ENCODE measurements at places on chromosomes 4 and X.

GRCh38 chr4:24274381-24274941 is 309.9 kb downstream of the DHX15 start:
- DNase-seq, result no peak

DNA sequence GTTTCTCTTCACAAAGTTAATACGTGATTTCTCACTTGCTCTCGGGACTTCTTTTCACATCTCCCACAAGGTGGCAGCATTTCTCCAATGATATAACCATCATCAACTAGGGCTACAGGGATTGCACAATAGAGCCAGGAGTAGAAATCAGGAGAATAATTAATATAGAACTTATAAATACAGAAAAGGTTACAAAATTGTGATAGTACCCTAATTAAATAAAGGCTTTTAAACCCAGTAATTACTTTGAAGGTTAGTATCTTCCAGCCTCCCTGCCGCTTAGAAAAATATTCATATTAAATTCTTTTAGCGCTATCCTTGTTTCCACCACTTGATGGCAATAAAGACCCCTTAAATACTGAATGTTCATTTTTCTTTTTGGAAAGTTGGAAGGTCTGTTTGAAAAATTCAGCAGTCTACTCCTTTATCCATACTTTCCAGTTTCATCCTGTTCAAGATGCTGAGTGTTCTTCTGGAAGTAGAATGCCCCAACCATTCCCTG is 65.8 kb downstream of the RASGEF1B start:
- DNase-seq, result no peak

DNA sequence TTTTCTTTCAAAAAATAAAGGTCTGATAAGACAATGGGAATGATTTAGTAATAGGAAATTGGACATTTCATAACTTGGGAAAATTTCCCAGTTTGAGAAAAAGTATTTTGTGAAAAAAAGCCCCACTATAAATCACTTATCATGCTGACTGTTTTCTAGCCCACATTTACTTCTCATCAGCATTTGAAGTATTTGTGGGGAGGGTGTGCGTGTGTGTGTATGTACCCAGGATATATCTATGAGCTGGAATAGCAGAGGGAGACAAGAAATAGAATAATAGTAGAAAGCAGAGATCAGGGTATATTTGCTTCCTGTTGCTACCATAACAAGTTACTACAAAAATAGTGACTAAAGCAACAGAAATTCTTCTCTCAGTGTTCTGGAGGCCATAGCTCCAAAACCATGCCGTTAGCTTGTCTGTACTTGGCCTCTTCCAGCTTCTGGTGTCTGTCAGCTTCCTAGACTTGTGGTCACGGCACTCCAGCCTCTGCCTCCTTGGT is 139.8 kb downstream of the PTTG2 start:
- no peak for DNase-seq

- DNase-seq, result no peak
These were observed 120.9 kb downstream of the ANKRD50 start for GRCh38 chr4:124591637-124592036.

DNA sequence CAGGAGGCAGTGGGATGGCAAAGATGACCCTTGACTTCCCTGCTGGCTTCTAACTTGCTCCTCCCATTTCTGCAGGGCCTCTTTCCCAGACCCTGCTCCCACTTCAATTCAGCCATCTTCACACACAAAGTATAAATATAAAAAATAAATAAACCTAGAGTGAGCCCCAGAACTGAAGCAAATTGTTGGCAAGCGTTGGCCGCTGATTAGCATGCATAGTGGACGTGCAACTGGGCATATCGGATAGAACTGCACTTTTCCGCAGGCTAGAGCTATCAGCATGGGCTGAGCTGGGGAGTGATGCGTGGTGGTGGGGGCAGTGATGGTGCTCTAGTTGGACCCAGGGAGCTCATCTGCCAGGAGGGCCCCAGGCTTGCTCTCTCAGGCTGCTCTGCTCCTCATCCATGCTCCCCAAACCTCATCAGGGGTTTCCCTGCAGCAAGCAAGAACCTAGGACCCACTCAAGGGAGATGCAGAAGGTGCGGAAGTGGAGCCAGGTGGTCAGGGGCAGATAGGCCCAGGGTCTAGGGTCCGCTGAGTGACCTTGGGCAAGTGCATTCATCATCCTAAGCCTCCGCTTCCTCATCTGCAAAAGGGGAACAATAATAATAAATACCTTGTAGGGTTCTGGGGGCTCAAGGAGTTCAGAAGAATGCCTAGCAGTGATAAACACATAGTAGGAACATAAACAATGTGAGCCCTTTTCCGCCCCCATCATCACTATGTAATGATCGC is 146.8 kb upstream of the PJA1 start:
- DNase-seq, result no peak

DNA sequence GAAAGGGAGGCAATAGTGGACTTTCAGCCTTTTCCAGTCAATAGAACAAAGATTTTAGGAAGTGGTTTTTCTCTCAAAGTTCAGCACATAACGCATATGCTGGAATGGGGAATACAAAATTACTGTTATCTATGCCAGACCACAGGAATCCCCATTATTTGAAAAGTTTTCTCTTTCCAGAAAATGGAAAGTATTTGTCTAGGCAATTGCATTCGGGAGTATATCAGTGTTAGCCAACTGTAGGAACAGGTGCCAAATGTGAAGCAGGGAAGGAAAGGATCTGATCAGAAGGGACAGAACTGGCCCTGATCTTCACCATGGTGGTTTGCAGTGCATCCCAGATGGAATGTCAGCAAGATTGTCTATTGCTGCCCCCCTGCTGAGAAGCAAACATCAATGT is 213.6 kb downstream of the CPE start:
- no peak for DNase-seq

GRCh38 chrX:29872831-29873230 is 342.5 kb upstream of the MAGEB2 start:
- DNase-seq, result no peak

DNA sequence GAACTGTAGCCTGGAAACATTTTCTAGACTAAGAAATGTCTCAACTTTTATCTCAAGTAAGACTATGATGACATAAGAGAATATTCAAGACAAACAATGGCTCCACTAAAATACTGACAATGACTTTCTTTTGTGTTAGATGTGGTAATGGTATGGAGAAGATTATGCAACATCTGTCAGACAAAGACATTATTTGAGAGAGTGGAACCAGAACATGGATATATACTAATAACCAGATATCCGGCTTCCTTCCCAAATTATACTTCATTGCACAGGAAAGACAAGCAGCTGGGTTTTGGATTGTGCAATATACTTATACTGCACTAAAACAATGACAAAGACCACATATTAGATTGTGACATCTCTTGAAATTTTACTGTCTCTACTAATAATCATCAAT is 290.8 kb upstream of the GIMD1 start:
- DNase-seq, result no peak

DNA sequence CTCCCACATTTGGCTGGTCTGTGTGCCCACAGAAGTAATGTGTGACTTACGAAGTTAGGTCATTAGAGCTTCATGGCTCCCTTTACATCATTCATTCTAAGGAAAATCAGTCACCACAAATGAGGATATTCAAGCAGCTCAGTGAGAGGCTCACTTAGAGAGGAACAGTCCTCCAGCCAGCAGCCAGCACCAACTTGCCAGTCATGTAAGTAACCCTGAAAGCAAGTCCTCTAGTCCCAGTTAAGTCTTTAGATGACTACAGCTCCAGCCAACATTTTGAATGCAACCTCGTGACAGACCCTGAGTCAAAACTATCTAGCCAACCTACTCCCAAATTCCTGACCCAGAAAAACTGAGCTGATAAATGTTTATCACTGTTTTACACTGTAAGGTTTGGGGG is 71.3 kb downstream of the LRBA start:
- DNase-seq, result no peak

GRCh38 chr4:142719854-142720541 is 126.1 kb downstream of the INPP4B start:
- peak; percentile 28 for DNase-seq

DNA sequence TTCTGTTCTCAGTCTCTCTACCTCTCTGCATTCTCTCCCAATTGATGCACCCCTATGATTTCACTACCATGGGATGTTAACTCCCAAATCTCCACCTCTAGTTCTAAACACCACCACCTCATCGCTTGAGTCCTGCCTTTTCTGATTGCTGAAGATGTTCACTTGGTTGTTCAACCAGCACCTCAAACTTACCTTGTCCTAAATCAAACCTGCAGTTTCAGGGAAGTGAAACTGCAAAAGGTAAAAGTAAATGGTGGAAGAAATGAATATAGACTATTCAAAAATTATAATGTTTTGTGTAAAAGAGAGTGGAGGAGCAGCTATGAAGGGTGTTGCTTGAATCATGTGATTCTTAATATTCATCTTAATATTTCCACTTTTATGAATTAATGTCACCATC is 91.0 kb downstream of the PDE5A start:
- no peak for DNase-seq

GRCh38 chr4:83118869-83119268 is 4.3 kb upstream of the PLAC8 start:
- no peak for DNase-seq

DNA sequence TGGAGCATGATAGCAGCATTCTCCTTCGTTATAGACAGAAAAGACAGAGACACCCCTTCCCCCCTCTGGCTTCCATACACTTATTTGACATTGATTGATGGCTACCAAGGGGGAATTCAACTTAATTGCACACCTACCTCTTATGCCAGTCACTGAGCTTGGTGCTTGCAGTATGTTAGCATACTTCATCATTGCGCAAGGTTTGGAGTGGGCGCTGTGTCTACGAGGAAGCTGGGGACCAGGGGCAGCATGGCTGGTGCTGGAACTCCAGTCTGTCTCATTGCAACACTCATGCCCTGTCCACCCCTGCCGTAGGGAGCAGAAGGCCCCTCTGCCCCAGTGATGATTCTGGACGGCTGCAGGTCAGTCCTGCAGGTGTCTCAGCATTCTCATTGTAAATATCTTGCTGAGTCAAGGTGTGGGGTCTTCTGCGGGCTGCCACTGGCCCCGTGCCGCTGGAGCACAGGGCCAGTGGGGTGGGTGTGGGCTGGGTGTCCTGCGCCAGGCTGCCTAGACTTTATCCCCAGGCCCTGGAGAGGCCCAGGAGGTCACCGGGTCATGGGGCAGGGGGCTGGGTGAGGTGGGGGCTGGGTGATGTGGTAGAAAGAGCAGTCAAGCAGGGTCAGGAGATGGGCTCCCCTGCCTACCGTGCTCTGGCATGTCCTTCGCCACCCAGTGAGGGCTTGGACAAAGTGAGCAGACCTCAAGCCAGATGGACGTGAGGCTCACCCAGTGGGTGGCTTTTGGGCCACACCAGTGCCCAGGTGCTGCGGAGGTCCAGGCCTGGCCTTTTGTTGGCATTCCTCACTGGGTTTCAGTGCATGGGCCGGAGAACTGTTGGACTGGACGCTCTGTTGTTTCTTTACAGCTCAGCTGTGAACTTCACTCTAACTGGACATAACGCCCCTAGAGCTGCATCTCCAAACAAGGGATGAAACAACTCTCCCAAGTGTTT is 85.5 kb downstream of the PSAPL1 start:
- DNase-seq, result no peak

DNA sequence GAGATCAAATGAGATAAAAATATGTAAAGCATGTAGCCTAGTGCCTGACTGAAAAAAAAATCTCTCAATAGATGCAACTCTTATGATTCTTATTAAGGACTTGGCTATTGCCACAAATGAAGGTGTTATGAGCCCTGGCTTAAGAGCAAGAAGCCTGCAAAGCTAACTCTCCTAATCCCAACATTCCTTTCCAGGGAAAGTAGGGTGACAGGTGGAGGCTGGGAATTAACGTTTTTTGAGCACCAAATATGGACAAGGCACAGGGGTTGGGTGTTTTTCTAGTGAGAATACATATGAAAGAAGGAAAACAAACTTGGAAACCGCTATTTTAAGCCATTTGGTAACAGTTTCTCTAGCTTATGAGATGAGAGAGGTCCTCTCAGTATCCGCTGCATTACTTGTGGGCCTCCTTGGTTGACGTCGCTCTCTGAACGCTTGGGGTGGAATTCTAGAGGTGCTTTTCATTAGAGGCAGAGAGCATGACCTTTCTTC is 2.4 kb downstream of the RHOH start:
- DNase-seq, result no peak

- no peak for DNase-seq
These were observed 211.3 kb upstream of the RPS6KA3 start for GRCh38 chrX:20477836-20478524.

DNA sequence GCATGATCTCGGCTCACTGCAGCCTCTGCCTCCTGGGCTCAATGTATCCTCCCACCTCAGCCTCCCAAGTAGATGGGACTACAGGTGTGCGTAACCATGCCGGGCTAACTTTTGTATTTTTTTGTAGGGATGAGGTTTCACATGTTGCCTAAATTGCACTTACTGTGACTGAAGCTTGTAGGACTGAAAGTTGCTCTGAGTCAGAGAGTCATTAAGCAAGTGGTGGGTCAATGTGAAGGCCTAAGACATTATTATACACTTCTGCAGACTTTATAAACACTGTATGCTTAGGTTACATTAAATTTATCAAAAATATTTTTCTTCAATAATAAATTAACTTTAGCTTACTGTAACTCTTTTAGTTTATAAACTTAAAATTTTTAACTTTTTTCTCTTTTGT is 170.2 kb downstream of the FAT4 start:
- DNase-seq, result no peak

DNA sequence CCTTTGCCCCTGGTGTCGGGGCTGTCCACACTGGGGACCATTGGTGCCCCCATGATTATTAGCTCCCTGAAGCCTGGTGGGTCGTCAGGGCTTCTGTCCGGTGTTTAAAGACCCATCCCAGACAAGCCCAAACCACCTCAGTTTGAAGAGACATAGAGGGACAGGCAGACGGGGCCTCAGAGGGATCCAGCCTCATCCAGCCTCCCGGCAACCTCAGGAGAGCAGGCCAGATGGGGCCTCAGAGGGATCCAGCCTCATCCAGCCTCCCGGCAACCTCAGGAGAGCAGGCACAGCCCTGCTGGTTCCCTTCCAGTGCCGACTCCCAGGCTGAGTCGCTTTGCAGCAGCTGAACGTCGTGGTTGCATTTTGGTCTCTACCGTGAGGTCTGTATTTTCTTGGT is 32.1 kb downstream of the PIGG start:
- no peak for DNase-seq

DNA sequence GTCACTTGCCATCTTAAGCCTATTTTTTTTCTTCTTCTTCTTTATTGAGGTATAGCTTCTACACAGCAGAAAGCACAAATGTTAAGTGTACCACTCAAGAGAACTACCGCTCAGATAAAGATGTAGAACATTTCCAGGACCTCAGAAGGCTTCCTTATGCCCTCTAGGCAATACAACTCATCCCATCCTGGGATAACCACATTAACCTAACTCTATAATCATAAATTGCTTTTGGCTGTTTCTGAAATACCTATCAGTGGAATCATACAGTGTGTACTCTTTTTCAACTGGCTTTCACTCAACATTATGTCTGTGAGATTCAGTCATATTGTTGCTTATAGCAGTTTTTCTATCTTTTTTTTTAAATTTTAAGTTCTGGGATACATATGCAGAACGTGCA is 51.7 kb downstream of the ARFIP1 start:
- no peak for DNase-seq

DNA sequence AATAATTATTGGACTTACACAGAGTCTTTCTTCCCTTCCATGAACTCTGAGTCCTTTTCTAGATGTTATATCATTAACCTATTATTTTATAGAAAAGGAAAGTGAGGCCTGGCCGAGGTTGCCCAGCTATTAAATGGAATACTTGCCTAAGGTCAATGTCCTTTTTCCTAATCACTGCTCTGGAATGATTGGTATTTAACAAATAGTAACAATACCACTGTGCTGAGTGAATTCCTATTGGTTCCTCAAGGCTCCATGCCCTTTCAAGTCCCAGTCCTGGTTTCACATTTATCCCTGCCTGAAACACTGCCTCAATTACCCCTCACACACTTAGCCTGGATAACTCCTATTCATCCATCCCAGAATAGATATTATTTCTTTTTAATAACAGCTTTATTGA is 6.2 kb downstream of the TCEAL9 start:
- no peak for DNase-seq

Measured in activated CD4-positive, alpha-beta T cell treated with anti-CD3 and anti-CD28 coated beads, Interleukin-2, amount 50 U/mL, for 24 hours (primary cell).